Neural cell (in vitro differentiated cells): ENCODE measurements at places on chromosomes 6 and 20. TPM values are rescaled to one million over a fixed set of nuclear protein-coding genes. Genes with fewer than 3 reads are reported as not detected.

Gene CGA
- not detected in 2 replicates for polyA plus RNA-seq

Gene ZBP1
- polyA plus RNA-seq, result not detected in 2 replicates

Gene LPIN3
- 0.44 TPM in 1 of 2 replicates, not detected in the other for polyA plus RNA-seq

Gene CST5
- not detected in 2 replicates for polyA plus RNA-seq

Gene FAM209A
- polyA plus RNA-seq, result not detected in 2 replicates
